ENCODE measurements at places on chromosomes 7 and 10.

DNA sequence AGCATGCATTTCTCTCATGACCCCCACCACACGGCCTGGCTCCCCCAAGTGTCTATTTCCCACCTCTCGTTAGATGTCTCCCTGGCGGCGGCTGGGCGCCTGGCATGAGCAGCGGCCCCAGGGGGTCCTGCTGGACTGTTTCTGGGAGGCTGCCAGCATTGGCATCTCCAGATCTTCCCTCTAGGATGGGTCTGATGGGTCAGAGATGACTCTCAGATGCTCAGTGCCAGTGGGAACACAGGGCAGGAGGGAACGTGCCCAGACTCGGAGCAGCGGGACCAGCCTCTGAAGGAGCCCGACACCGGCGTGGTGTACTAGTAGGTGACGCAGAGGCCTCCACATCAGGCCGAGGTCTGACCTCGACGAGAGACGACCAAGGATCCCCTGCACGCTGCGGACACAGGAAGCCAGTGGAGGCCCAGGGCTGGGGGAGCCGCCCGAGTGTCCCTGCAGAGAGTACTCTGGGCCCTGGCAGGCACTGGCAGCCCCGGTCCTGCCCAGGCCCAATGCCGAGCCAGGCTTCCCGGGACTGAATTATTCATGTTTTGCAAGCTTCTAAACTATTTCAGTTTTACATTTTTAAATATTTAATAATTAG is 238.8 kb downstream of the ELFN1 start:
- no peak for DNase-seq

DNA sequence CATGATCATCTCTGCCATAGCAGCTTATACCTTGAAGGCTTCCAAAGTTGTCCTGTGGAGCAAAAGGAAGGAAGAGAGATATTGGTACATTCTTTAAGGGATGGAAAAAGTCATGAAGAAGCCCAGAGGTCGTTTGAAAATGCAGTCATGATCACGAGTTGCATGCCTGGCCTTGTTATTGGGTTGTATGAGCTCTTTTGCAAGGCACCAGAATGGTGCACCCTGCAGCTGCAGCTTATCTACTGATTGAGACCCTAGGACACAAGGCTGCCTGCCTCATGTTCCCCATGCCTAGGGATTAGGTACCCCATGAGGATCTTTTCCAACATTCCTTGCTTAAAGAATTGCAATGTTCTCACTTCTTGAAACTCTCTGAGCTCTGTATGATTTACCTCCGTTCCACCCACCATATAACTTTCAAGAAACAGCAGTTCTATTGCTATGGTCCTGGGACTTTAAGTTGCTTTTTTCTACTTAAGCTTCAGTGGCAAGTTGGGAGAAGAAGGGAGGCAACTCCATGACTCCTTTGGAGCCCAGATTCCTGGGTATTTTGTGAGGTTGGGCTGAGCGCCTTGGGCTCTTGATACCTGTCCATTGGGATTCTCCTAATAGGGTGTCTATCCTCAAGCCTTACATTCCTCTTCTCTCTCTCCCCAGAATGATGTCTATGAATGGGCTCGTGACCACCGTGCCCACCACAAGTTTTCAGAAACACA is 6.9 kb downstream of the SCD start:
- DNase-seq, result no peak

DNA sequence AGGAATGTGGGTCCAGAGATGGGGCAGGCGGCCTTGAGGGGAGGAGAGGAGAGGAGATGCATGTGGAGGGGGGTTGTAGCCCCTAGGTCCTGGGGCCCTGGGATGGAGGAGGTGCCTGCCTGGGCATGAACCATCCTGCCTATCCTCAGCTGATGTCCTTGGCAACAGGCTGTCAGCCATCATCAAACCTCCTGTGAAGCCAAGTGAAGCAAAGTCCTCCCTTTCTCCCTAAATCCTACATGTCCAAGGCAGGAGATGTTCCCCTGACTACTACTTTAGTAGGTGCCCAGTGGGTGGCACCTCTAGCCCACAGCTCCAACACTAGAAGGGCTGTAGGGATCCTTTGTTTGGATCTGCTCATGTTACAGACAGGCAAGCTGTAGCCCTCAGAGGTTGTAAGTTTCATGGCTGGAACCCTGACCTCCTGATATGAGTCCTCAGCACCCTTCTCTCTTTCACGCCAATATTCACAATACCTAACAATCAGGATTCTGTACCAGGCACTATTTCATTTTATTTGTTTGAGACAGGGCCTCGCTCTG is 66.6 kb upstream of the SYPL1 start:
- DNase-seq, result no peak

- DNase-seq, result peak; percentile 87
Observed at GRCh38 chr10:77355844-77356243, 281.8 kb downstream of the KCNMA1 start.

GRCh38 chr7:149573519-149573918 is 75.9 kb upstream of the ZNF746 start:
- DNase-seq, result no peak

- DNase-seq, result no peak
Observed at GRCh38 chr10:92574548-92575261, 812 bp upstream of the IDE start.

DNA sequence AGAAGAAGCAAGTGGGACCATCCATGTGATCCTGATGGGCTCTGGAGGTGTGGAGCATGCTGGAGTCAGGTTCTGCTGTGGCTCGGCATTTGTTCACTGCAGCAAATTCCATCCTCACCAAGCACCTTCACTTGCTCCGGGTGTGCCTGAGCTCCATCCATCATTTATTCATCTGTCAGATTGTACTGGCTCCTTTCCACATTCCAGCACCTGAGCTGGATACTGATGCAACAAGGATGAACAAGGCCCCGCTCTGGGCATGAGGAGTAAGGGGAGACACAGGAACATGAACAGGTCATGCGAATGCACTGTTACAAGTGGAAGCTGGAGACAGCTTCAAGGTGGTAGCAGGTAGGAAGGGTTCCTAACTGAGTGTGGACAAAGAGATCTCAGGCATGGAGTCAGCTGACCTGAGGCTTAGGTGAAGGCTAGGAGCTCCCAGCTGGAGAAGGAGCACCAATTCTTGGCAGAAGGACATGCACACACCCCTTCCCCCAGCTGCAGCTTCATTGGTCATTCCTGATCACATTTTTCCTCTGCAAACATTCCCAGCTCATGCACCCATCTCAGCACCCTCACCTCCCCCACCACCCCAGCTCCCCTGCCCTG is 133.7 kb upstream of the ZMIZ1 start:
- no peak for DNase-seq

- no peak for DNase-seq
Observed at GRCh38 chr7:29354340-29354739, 159.8 kb downstream of the CHN2 start.

- no peak for DNase-seq
Observed at GRCh38 chr7:127447326-127447945, 54.9 kb upstream of the ZNF800 start.

GRCh38 chr7:143199040-143199439 is 15.8 kb downstream of the TAS2R39 start:
- no peak for DNase-seq

DNA sequence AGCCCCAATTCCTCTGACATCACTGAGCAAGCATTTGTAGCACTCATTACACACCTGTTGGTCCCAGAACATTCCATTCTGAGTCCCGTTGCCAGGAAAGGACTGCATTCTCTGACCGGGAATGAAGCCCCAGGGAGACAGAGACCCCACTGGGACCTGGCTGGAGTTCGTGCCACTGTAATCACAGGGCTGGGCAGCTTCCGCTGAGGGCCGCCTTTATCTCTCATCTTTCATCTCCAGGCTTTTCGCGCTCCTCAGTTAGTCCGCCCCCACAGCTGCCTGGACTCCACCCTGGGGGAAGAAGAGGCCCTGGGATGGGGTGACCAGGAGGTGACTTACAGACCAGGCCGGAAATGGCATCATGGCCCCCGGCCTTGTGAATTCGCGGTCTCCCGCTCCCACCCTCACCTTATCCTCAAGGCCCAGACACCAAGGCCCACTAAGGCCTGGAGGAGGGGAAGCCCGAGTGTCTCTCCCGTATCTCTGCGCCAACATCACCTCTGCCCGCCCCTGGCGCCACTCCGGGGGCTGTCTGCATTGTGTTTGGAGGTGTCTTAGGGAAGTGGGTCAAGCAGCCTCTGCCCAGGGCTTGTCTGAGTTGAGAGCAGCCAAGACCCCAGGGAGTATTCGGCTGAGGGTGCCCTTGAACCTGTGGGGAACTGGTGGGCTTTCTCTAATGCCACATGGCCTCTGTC is 75.4 kb downstream of the PROSER2 start:
- no peak for DNase-seq

DNA sequence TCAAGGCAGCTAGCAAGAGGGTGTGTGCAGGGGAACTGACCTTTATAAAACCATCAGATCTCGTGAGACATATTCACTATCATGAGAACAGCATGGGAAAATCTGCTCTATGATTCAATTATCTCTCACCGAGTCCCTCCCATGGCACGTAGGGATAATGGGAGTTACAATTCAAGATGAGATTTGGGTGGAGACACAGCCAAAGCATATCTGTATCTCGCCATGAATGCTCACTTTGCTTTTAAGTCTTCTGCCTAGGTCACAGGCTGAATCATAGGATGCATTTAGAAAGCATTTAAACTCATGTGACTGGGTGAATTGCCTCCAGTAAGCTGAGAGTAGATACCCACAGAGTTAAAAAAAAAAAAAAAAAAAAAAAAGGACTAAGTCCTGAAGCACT is 220.0 kb downstream of the AGMO start:
- no peak for DNase-seq

- DNase-seq, result no peak
Observed at GRCh38 chr7:117759950-117760640, 113.1 kb downstream of the CTTNBP2 start.

- DNase-seq, result no peak
Observed at GRCh38 chr10:36650274-36650673, 475.1 kb upstream of the ANKRD30A start.

DNA sequence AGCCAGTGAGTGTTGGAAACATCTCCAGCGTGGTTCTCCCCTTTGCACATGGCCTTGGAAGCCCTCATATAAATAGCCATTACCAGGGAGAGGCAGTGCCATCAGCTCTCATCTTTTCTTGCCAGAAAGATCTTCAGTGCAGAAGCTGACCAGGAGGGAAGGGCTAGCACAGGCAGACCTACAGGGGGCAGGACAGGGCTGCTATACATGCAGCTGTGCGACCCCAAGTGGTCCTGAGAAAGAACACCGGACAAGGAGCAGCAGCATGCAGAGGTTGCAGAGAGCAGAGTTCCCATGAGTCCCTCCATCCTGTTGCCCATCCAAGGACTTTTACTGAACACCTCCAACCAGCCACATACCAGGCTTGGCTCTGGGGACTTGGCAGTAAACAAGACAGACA is 17.1 kb downstream of the GRID1 start:
- DNase-seq, result no peak

- peak; percentile 45 for DNase-seq
Observed at GRCh38 chr7:111362506-111363054, 199.7 kb downstream of the IMMP2L start.

DNA sequence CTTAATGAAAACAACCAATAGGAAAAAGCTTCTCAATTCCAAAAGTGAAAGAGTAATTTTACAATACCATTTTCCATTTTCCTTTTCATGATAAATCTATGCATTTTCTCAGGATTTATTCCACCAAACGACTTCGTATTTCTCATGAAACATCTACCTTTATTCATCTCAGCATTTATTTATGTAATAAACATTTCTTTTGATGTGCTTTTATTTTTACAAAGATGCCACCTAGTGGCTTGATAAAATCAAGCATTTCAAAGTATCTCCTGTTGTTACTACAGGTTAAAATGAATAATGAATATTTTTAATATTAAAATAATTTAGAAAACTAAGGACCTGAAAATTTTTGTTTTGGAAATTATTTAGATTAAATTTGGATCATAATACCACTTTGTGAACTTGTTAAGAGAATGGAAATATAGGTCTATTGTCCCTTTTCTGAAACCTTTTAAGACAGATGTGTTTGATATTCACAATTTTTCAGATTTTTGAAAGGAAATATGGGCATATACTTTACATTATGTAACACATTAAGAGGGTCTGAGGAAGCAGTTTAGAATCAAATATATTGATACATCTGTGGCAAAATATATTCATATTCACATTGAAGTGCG is 2.7 kb upstream of the IQUB start:
- DNase-seq, result no peak

DNA sequence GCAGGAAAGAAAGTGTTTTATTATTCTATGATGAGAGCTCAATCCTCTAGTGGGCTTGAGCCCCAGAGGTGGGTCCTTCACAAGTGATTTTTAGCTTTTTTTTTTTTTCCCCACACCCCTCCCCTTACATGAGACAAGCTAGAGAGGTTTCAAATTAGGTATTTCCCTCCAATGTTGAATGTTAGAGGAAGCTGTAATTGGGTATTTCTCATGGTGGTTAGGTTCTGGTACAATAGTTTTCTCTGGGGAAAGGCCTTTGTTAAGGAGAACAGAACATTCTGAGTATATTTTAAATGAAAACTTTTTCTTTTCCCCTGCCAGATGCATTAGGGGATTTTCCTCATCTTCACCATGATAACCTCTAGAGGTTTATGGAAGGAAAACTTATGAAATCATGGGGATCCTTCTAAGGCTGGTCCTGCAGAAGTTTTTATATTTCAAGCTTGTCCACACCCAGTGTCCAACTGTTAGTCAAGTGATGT is 1039.7 kb downstream of the NRG3 start:
- DNase-seq, result no peak

DNA sequence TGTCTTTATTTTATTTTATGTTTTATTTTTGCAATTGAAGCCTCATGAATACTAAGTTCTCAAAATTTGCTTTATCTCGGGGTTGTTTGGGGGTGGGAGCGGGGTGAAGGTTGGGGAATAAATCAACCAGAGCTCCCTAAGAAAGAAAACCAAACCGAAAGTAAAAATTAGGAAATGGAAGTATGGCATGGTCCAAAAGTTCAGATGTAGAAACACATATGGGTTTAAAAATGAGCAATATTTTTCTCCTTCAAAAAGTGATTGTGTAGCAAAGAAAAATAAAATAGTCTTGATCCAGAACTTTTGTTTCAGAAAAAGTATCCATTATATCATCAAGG is 177.4 kb upstream of the PLXDC2 start:
- DNase-seq, result no peak

DNA sequence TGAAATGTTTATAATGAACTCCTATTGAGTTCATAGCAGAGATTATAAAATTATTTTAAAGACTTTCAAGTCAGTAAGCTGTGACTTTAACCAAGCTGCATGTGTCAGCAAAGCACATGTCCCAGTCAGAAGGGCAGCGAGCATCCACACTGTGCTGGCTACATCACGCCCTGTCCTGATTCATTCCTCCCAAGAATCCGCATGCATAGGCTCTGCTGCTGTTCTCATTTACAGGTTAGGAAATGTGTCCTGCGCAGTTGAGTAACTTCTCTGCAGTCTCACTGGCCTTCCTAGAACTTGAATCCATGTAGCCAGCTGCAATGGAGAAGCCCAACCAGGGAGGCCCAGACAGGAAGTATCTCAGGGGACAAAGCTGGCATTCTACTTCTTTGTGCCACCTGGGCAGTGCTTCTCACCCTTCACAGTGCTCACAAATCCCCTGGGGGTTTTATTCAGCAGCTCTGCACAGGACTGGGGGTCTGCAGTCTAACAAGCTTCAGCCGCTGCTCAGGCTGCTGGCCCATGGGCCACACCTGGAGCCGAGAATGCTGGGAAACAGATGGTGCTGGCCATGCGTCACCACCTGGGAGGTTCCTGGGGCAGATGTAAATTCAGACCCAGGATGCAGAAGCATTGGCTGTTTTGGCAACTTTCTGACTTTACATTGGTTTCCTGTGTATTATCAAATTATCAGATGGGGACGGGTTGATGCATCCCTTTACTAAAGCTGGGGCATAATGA is 192.8 kb upstream of the GDF10 start:
- no peak for DNase-seq

Measured in AG04449 (cell line).